ENCODE measurements at places on chromosomes 4 and X. TPM values are rescaled to one million over a fixed set of nuclear protein-coding genes. Genes with fewer than 3 reads are reported as not detected.

The CLDN34 gene
- not detected for total RNA-seq

The PRDM8 gene
- total RNA-seq = 8.5 TPM

The EXOC1 gene
- 41.7 TPM for total RNA-seq

The SPANXC gene
- total RNA-seq = 4.4 TPM

DNA sequence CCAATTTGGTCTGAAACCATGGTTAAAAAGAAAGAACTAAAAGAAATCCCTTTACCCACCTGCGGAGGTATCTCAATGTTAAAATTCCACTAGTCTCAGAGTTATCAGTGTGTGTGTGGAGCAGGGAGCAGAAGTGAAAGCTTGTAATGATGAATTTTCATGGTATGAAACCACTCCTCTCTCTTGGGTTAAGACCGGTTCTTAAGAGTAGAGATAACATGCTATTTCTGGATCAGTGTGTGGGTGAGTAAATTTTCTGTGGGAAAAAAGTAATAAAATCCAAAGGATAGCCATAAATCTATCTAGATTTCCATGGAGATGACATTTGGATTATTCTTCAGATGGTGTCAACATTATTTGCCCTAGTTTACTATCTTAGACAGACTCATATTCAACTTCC, 3.2 kb downstream of the FGF13 start:
- DNase-seq = no peak
